ENCODE measurements at places on chromosomes 4 and X.
A peak's percentile ranks its signal among the peaks of the same experiment; 100 is the strongest.

GRCh38 chr4:87525636-87526295 is 3.4 kb downstream of the SPARCL1 start:
- no peak for DNase-seq

DNA sequence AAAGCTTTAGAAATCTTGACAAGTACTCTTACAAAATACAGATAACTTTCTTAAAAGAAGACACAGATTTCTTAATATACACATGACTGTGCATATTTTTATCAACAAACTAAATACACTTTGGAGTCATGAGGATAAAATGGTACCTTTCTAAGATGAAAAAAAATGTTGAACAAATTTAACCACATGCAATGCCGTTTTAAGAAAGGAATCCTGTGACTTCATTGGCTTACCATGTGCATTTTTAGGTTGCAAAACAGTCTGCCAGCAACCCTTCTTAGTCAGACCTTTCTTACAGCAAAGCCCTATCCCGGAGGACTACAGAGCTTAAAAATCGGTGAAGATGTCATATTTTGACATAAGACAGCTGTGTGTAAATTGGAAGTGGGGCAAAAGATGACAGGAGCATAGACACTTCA is 51.7 kb downstream of the GASK1B start:
- DNase-seq, result peak; percentile 68

DNA sequence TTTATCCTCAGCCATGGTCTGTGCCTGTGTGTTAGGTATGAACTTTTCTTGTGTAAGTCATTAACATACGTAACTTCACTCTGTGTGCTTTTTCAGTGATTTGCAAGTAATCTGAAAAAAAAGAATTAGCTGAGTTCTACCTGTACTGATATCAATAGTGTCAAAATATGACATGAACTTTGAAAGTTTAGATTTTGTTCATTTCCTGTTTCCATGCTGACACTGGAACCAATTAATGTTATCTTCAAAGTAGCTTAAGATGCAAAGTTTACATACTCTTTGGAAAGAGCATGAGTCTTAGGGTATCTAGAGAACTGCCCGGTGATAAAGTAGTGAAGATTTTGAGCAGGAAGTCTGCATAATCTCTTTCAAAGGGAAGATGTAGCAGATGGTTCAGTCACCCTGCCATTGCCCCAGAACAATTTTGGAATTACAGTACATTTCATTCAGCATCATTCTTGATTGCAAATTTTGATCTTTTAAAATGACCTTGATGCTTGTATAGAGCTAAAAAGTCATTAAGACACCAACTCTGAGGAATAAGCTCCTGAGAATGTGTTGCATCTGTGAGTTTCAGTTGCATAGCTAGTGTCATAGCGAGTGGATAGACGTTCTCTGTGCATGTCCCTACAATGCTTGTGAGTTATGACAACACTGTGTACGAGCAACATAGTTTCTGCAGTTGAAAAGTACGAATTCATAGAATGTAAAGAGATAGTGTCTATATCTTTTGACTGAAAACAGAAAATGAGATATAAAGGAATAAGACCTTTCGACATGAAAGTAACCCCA is 130.5 kb downstream of the PTTG2 start:
- DNase-seq, result no peak

DNA sequence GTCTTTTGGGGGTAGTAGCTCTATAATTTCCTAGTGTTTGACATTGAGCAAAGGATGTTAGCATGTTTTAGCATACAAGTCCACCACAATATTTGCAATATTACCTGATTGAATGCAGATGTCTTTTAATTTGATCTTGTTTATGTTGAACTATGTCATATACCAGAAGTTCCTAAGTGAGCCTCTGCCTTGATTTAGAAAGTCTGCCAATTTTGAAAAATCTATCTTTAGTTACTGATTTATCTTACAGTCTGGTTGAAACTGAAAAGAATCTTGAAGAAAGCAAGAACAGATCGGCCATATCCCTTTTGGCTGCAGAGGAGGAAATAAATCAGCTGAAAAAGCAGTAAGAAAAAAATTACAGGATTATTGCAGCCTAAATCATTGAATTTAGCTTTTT is 18.5 kb downstream of the SPATA18 start:
- no peak for DNase-seq

- no peak for DNase-seq
Observed at GRCh38 chrX:103338663-103339062, 8.6 kb downstream of the TCEAL7 start.

DNA sequence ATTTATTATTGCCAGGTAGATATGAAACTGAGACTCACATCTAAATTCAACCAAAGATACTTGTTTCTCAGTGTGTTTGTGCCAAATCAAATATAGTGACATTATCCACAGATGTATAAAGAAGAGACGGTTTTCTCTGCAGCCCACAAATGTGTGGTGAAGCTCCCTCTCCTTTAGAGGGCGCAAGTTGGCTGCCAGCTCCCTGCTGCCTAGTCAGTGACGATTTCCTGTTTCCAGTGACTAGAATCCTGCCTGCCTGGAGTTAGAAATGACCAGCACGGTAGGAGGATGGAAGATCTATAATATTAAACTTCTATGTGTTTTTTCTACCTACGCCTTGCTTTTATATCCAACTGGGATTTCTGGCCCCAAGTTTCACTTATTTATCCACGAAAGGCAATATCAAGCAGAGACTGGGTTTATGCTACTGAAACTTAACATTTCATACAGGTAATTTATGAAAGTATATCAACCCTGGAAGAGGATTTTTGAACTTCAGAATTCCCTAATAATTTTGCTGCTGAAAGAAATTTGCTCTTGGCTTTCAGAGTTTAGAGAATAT is 1793.7 kb upstream of the TENM3 start:
- DNase-seq, result no peak

DNA sequence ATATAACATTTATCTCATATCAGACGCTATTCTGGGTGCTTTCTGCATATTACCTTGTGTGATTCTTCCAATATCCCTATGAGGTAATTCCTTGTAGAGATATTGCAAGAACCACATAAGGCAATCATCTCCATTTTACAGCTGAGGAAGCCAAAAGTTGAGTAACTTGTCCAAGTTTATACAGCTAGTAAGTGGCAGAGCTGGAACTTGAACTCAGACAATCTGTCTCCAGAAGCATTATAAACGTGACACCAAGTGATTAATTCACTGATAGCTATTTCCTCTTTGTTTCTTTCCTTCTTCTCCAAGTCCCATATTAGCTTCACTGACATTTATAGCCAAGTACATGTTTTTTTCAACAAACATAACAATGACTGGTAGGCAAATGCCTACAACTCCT is 7.3 kb downstream of the EMCN start:
- DNase-seq, result no peak

- DNase-seq, result no peak
Observed at GRCh38 chr4:76584241-76585152, 149.5 kb downstream of the SHROOM3 start.

GRCh38 chr4:8278421-8279287 is 9.1 kb downstream of the HTRA3 start:
- DNase-seq, result peak; percentile 89

GRCh38 chr4:90189946-90190345 is 62.8 kb downstream of the CCSER1 start:
- DNase-seq, result no peak

DNA sequence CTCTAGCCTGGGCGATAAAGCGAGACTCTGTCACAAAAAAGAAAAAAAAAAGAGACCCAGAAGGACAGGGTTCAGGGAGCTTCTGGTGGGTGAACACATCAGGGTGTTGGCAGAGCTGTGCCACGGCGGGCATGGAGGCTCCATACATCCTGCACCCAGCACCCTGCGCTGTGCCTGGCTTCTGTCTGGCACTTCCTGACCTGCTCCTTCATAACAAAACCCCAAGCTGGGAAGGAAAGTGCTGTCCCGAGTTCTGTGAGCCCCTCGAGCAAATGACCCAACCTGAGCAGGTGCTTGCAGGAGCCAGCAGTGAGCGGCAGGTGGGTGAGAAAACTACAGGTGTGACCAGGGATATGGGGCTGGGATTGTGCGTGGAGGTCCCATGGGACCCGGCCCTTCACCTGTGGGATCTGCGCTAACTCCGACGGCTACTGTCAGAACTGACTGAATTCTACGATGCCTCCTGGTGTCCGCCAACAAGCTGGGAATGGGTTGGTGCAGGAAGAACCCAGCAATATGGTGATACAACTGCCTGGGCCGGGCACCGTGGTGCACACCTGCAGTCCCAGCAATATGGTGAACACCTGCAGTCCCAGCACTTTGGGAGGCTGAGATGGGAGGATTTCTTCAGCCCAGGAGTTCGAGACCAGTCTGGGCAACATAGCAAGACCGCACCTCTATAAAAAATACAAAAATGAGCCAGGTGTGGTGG is 18.9 kb downstream of the ASMTL start:
- no peak for DNase-seq

DNA sequence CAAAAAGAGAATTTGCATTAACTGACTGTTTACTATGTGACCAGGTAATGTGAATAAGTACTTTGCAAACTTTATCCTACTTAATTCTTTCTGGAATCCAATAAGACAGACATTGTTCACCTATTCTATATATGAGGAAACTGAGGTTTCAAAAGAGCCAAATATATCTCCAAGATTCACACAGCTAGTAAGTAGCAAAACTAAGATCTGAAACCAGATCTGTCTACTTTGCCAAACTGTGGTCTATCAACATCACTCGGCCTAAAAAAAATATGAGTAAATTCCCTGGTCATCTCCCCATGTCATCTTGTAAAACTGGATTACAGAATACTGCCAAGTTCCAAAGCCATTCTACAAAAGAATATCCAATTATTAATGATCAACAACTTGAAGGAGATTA is 52.8 kb downstream of the ANAPC10 start:
- no peak for DNase-seq

GRCh38 chr4:9771034-9771433 is 10.4 kb upstream of the DRD5 start:
- DNase-seq, result no peak

DNA sequence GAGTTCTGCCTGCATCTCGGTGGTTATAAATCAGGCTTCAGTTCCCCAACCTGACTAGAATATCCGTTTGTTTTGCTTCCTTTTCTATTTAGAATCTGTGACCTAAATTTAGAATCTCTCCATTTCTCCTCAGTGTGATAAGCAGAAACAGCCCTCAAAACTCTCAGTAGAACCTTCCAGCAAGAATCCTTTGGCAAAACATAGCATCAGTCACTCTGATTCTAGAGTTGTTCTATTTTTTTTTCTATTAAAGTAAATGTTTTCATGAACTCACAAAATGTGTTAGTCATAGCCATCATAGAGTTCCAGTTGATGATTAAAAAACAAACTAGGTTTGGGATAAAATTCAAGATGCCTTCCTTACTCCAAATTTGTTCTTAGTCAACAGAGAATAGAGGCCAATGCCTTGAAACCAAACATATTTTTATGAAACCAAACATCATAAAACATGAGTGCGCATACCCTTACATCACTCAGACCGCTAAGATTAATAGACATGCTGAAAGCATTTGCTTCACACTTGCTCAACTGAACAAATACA is 13.2 kb upstream of the C1QTNF7 start:
- DNase-seq, result no peak

GRCh38 chrX:38170556-38170955 is 50.1 kb downstream of the SRPX start:
- DNase-seq, result no peak

- no peak for DNase-seq
Observed at GRCh38 chr4:109094056-109094455, 208.4 kb downstream of the COL25A1 start.

GRCh38 chr4:128308986-128309385 is 21.4 kb upstream of the PGRMC2 start:
- no peak for DNase-seq

- no peak for DNase-seq
Observed at GRCh38 chr4:1247864-1248244, 1.1 kb downstream of the CTBP1 start.

- peak; percentile 50 for DNase-seq
Observed at GRCh38 chr4:126899331-126899801, 733.4 kb upstream of the INTU start.

- no peak for DNase-seq
Observed at GRCh38 chrX:16870862-16871815, 977 bp upstream of the RBBP7 start.

GRCh38 chr4:10051517-10052135 is 30.3 kb upstream of the SLC2A9 start:
- no peak for DNase-seq

GRCh38 chr4:123631786-123632692 is 235.4 kb downstream of the SPRY1 start:
- DNase-seq, result no peak

GRCh38 chr4:89898304-89898716 is 3.7 kb downstream of the MMRN1 start:
- DNase-seq, result no peak

DNA sequence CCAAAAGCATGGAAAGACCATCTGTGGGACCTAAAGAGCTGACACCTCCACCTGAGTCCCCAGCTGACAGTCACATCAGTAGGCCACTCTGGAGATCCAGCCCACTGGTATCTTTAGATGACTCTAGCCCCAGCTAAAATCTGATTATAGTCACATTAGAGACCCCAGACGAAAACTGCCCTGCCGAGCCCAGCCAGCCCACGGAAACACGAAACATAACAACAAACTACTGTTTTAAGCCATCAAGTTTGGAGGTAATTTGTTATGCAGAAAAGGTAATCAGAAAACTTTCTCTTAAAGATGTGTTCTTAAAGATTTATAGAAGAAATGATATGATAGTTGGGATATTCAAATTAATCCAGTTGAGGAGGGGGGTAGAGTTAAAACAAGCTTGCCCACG is 175.7 kb downstream of the DHX15 start:
- no peak for DNase-seq

DNA sequence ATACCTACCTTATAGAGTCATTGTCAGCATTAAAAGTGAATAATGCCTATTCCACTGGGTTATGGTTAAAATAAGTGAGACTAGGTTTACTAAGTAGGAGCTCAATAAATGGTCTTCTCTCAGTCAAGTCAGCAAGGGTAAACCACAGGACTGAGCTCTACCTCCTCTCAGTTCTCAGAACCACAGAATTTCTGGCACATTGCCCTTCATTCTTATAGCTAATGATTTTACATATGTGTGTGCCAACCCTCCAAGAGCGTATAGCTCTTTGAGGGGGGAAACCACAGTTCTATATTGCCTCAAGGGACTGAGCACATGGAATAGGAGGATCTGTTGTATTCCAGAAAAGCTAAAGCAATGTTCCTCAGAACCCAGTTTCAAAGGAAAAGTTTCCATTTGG is 124.8 kb downstream of the ATG4A start:
- DNase-seq, result no peak

GRCh38 chrX:20228245-20228644 is 38.5 kb downstream of the RPS6KA3 start:
- DNase-seq, result no peak

- DNase-seq, result peak; percentile 26
Observed at GRCh38 chr4:81164623-81165416, 50.2 kb downstream of the PRKG2 start.

- no peak for DNase-seq
Observed at GRCh38 chr4:42561031-42561430, 95.9 kb downstream of the ATP8A1 start.

DNA sequence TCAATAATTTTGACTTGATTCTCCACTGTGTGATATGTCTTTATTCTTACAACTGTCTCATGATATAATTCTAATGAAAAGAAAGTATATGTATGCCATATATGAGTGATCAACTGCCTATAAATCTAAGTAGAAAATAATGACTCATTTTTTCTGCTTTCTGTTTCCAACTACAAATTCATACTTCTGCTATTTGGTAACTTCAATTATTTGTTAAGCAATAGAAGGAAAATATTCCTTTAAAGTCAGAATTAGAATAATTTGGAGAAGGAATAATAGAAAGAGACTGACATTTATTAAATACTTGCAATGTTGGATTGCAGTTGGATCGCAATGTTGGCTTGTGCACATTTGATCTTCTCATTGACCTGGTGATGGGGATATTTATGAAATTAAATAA is 204.2 kb upstream of the PACRGL start:
- no peak for DNase-seq
